NCI-H2029 (cell line): ENCODE measurements at places on chromosomes 2 and 18.

- no peak for DNase-seq
Observed at GRCh38 chr18:62107881-62108280, 79.0 kb downstream of the PIGN start.

DNA sequence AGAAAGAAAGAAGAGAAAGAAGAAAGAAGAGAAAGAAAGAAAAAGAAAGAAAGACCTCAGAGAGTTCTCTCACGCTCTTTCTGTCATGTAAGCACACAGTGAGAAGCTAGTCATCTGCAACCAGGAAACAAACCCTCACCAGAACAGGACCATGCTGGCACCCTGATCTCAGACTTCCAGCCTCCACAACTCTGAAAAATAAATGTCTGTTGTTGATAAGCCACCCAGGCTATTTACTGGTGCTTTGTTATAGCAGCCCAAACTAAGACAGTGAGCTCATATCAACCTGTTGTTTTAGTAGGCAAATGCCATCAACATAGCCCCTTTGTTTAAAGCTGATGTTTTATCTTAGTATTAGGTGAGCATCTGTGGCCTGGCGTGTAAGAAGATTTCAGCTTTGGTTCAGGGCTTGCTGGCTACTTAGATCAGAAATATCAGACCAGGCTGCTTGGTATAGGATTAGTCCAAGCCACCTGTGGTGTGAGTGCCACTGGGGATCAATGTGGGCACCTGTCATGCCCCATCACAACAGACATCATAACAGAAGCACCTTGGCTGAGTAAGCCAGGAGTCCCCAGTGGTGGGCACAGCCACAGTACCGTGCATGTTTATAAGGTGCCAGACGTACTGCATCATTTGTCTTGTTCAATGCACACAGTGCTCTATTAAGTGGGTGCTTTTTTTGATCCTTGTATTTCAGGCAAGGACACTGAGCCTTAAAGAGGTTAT is 94.4 kb downstream of the LBH start:
- DNase-seq, result no peak

DNA sequence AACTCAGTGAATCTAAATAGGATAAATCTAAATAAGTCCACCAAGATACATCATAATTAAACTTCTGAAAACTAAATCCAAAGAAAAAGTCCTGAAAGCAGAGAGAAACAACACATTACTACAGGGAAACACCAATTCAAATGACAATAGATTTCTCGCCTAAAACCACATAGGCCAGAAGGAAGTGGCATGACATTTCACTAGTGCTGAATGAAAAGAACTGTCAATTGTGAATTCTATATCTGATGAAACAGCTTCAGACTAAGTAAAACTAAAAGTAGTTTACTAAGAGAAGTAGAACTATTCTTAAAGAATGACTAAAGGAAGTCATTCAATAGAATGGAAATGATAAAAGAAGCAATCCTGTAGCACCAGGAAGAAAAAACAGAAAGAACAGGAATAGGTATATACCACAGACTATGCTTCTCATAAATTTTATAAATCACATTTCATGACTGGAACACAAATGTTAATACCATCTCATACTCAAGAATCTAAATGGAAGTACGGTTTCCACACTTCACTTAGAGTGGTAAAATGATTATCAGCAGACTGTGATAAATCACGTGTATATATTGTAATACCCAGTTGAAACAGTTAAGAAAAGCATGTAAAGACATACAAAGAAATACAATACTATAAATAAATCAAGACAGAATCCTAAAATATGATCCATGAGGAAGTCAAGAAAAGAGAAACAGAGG is 46.4 kb downstream of the ASXL2 start:
- no peak for DNase-seq

DNA sequence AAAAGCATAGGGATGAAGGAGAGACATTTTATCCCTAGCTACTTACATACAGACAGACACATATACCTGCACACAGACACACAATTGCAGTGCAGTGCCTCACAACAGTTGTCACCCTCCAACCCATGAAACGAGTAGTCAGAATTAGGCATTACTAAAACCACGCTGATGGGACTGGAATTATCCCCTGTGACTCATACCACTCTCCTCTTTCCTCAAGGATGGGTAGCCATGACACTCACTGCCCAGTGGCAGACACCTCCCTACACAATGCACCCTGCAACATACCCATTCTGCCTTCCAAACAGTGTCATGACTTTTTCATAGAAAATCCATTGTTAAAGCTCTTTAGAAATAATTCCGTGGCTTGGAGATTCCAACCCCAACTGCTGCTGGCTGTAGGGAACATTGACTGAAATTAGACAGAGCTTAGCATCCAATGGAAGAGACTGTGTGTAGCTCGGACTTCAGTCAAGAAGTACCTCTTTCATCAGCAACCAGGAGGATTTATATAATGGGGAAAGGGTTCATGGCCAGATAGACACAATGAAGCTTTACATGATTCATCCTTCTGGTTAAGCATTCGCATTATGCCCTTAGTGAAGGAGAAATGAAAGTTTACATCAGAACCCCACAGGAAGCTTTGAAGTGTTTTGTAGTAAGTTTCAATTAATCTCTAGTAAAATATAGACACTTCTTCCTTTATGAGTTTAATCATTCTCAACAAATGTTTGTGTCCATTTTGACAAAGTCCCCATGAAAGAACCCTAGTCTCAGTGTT is 155.2 kb downstream of the FBXO15 start:
- no peak for DNase-seq

DNA sequence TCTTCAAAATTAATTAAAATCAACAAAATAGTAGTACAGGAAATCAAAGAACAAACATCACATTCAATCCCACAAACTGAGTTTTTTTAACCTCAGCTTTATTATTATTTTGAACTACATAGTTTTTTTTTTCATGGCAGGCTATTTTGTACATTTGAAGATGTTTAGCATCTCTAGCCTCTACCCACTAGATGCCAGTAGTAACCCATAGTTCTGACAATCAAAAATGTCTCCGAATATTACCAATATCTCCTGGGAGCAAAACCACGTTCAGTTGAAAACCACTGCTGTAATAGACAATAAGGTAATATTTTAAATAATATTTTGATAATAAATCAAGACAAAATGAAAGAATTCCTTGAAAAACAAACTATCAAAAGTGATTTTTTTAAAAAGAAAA is 702.6 kb upstream of the LRRTM1 start:
- DNase-seq, result no peak

DNA sequence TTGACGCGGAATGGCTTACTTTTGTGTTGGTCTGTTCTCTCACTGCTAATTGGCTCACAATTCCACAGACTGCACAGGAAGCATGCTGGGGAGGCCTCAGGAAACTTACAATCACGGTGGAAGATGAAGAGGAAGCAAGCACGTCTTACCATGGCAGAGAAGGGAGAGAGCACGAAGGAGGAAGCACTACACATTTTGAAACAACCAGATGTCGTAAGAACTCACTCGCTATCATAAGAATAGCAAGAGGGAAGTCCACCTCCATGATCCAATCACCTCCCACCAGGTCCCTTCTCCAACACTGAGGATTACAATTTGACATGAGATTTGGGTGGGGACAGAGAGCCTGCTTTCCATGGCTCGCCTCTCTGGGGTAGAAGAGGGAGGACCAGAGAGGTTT is 106.2 kb downstream of the KCNF1 start:
- DNase-seq, result no peak

DNA sequence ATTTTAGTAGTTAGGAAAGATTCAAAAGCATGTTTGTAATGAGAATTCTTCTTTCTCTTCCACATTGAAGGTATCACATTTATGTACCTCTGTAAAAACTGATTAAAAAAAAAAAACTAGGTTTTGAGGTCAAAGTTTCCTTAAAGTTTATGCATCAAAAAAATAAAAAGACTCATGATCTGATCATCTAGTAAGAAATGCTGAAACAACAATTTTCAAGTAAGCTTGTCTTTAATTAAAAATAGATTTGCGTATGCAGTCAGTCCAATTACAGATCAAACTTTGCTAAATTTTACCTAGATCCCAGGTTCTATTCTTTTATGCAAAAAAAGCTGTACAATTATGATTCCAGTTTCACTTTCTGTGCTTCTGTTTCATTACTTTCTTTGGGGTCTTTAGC is 409.0 kb downstream of the XIRP2 start:
- no peak for DNase-seq

GRCh38 chr18:3447068-3447894 is 2.7 kb upstream of the TGIF1 start:
- DNase-seq, result no peak

DNA sequence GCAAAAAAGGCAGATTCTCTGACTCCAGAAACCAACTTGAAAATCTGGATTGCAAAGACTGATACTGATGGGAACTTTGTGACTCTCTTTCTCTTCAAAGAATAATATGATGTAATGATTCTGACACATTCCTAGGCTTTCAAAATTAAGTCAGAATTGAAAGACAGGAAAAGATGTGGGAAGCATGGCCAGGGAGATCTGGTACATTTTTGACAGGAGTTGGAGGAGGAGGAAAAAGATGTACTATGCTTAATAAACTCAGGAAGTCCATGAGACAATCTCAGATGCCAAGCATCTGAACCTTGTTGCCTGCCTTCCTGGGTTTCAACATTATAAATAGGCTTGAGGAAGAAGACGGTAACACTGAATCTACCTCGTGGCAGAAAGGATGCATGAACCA is 34.2 kb downstream of the KLF7 start:
- no peak for DNase-seq

GRCh38 chr18:3408107-3408506 is 41.9 kb upstream of the TGIF1 start:
- DNase-seq, result no peak

- DNase-seq, result no peak
Observed at GRCh38 chr18:48689548-48689947, 150.7 kb downstream of the CTIF start.
